ENCODE measurements at places on chromosomes 3 and 15.

- no peak for DNase-seq
Measured at GRCh38 chr3:156184156-156184555, 63.8 kb downstream of the KCNAB1 start.

- no peak for DNase-seq
Measured at GRCh38 chr3:177491296-177492032, 294.2 kb upstream of the TBL1XR1 start.

GRCh38 chr15:42921342-42921731 lies 759 bp upstream of the TTBK2 start:
- no peak for DNase-seq

GRCh38 chr3:24149032-24149431 lies 203.9 kb downstream of the NR1D2 start:
- no peak for DNase-seq

DNA sequence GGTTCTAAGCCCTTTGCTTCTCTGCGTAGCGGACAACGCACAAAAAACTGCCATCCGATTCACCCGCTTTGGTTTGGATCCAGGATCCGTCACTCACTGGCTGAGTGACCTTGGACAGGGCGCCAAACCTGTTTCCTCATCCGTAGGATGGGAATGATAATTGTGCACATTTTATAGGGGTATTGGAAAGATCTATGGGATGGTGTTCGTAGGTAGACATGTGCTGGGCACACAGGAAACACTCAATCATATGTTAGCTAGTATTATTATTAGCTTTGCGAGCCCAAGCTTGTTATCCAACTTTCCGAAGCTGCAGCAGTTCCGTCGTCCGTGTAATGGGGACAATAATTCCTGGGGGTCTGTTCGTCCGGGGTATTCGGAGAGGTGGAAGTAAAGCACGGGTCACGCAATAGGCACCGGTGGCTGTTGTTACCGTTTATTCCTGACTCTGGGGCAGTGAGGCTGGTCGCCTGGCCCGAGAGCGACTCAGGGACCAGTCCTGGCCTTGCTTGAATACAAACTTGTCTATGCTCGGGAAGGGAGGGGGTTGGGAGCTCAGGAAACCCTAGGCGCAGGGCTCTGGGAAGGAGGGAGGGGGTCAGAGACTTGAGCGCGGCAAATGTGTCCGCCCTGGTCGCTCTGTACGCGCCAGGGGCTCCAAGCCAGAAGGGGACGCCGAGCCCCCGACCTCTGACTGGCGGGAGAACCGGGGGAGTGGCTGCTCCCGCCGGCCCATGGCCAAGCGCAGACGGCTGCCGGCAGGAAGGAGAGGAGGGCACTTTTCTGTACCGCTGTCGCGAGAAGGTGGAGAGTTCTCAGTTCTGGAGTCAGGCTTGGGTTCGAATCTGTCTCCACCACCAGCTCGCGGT lies 1.3 kb downstream of the SPSB4 start:
- DNase-seq = no peak

GRCh38 chr3:17195856-17196604 lies 311.3 kb downstream of the PLCL2 start:
- DNase-seq = no peak

GRCh38 chr3:129343643-129344360 lies 65.1 kb downstream of the HMCES start:
- DNase-seq = no peak
